Stimulated activated CD4-positive, alpha-beta T cell treated with anti-CD3 and anti-CD28 coated beads, Interleukin-15, amount 100 ng/mL, for 24 hours (primary cell): ENCODE measurements at places on chromosomes 6 and 20.

GRCh38 chr20:50229156-50229607 is 38.6 kb downstream of the CEBPB start:
- no peak for DNase-seq

GRCh38 chr20:32289661-32290431 is 12.4 kb downstream of the KIF3B start:
- no peak for DNase-seq

GRCh38 chr20:20214757-20215275 is 153.1 kb upstream of the INSM1 start:
- DNase-seq: no peak

DNA sequence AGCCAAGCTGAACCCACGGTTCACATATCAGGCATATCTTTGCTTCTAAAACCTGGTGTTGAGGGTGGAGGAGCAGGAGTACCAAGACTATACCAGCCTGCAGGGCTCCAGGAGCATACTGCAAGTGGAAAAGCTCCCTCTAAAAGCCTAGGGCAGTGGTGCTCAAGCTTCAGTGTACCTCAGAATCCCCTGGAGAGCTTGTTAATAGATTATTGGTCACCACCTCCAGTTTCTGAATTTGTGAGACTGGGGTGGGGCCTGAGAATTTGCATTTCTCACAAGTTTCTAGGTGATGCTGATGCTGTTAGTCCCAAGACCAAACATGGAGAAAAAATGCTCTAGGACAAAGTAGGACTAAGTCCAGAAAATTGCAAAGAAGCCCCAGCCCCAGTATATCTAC is 65.4 kb downstream of the FILIP1 start:
- DNase-seq: no peak

GRCh38 chr6:93703431-93703830 is 284.1 kb upstream of the EPHA7 start:
- DNase-seq: no peak

- DNase-seq: no peak
These were observed 163.6 kb downstream of the LY86 start for GRCh38 chr6:6752129-6752528.

- DNase-seq: no peak
These were observed 51.7 kb downstream of the DTD1 start for GRCh38 chr20:18639501-18639979.

DNA sequence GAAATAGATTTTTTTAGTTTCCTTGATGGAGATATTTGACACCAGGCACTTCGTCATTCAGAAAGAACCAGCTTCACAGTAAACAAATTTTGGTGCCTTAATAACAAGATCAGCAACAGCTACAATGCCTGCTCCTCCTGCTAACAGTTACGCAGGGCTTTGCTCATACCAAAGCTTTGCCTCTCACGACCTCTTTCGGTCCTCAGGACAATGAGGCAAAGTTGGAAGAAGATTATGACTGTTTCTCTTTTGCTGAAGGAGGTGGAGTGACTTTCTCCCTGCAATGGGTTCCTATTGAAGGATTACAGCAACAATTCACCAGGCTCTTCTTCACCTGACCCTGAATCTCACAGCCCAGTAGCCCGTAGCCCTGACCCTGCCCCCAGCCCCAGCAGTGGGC is 440.1 kb downstream of the PREX1 start:
- DNase-seq: no peak

GRCh38 chr20:58233393-58233792 is 4.9 kb upstream of the ANKRD60 start:
- no peak for DNase-seq

GRCh38 chr6:7909323-7910276 is 988 bp downstream of the TXNDC5 start:
- peak; percentile 79 for DNase-seq

DNA sequence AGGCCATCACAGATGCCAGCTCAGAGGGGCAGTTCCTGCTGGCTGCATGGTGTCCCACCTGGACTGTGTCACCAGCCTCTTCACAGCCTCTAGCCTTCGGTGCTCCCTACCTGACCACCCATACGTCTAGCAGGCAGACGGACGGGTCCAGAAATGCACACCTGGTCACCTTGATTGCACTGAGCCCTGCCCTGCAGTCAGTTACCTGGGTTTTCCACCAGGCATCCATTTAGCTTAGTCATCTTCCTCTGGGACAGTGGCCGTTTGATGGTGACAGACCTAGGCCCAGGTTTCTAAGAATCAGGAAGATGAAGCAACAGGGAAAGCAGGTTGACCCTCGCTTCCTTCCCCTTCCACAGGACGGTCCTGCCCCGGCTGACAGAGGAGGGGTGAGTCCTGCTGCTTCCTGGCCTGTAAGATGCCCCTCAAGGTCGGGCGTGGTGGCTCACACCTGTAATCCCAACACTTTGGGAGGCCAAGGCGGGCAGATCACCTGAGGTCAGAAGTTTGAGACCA is 9.8 kb upstream of the BPI start:
- DNase-seq: no peak

DNA sequence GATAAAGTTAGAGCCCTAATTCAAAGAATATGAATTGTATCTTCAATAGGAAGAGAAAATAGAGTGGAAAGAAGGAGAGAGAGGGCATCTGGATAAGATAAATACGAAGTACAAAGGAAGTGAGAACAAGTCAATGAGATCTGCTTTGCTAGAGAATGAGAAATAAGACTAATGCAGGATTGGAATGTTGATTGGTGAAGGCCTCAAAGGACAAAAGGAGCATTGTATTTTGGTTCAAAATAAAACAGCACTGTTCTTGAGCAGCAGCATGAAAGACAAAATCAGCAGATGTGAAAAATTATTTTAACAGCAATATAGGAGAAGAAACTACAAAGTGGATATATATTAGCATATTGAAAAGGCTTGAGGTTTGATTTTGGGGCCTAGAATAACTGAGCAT is 5.1 kb upstream of the TMEM244 start:
- DNase-seq: no peak

- no peak for DNase-seq
These were observed 14.2 kb downstream of the ARID1B start for GRCh38 chr6:156791320-156791850.

DNA sequence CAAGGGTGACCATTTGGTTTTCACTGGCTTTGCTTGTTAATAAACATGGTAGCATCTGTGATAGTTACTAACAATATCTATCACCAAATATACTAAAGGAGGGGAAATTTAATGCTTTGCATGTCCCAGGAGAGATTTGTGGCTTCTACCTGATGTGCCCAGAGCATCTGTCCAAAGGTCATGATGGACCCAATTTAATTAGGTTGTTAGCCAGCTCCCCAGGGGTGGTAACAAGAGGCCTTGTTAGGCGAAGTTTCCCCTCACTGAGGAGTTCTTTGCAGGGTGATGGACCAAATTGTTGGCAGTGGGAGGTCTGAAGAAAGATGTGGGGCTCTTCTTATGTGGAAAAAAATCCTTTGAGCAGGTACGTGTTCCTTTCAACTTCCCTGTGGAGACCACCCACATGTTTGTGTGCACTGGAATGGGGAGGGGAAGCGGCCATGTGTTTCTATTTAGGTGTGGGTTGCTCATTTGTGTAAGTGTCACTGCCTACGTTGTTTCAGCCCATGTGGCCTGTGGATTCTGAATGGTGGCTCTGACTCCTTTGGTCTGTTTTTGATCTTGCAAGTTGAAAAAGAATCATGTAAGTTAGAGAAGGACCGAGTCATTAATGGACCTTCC is 137.6 kb downstream of the CLIC5 start:
- DNase-seq: no peak

DNA sequence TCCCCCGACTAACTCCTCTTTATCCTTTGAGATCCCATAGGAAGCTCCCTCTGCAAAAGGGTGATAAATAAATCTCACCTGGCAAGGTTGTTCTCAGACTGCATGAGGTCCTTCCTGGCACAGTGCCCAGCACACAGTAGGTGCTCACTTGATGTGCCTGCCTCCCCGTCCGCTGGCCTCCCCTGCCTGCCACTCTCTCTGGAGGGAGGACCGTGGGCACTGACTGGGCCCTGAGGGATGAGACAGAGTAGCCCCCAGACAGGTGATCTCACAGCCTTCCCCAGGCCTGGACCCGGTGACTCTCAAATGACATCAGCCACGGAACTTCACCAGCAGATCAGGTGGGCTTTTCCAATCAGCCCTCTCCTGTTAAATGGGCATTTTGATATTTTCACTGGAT is 57.4 kb downstream of the CHMP4B start:
- DNase-seq: no peak

DNA sequence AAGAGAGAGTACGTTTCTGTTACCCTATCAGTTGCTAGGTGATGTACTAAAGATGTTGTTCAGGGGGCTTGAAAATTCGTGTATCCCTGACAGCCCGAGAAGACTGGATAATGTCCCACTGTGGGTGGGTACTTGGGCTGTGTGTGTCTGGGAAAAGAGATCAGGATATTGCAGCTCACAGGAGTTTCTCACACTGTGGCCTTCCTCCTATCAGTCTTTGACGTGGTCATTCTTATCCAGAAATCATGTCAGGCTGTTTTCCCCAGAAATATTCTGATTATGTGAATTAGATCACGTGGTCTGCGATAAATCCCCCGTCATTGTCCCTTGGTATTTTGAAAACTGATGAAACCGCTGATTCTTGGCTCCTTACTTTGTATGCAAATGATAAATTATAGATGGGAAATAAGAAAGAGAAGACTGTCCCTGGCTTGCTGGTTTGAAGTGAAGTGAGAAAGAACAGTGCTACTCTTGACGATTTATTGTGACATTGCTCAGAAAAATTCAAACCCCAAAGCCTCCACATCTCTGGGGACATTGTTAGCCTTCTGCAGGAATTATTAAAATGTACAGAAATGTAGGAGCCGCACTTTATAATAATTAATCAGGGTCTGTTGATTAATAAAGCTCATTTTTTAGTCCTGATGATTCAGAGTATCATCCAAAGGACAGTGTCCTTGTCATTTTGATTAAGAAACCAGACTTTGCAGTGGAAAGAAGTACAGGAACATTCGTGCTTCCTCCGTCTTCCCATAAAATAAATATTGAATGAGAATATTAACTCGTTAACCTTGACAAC is 167.5 kb upstream of the TSHZ2 start:
- no peak for DNase-seq

DNA sequence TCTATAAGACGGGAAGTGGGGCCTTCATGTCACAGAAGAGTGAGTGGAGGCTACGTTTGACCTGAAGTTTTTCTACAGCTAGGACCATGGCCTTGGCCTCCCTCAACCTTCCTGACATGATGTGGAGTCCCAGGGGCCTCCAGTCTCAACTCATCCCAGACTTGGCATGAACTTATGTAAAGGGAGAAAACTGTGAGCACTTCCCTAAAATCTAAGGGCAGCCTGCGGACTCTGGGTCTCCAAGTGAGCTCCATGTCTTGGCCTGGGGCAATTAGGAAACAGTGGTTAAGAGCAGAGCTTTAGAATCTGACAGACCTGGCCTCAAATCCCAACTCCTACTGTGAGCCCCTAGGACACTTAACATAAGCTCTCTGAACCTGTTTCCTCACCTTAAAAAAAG is 182.5 kb downstream of the ZNF217 start:
- DNase-seq: no peak

GRCh38 chr20:53872561-53873229 is 197.7 kb downstream of the BCAS1 start:
- peak; percentile 47 for DNase-seq

DNA sequence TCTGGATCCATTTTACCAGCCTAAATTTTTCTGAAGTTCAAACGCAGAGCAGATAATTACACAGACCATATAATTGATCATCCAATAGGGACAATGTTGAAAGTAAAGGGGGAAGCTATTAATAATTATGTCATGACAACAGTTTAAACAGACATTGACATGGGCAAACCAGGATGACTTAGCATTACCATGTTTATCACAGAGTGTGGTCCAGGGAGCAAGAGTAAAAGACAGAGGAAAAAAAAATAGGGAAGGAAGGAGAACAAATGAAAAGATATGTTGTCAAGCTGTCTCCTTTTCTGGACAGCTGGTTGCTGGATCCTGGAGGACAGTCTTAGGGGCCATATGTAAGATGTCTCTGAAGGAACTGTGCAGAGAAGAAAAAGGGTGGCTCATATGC is 69.4 kb upstream of the FBXL4 start:
- DNase-seq: no peak

DNA sequence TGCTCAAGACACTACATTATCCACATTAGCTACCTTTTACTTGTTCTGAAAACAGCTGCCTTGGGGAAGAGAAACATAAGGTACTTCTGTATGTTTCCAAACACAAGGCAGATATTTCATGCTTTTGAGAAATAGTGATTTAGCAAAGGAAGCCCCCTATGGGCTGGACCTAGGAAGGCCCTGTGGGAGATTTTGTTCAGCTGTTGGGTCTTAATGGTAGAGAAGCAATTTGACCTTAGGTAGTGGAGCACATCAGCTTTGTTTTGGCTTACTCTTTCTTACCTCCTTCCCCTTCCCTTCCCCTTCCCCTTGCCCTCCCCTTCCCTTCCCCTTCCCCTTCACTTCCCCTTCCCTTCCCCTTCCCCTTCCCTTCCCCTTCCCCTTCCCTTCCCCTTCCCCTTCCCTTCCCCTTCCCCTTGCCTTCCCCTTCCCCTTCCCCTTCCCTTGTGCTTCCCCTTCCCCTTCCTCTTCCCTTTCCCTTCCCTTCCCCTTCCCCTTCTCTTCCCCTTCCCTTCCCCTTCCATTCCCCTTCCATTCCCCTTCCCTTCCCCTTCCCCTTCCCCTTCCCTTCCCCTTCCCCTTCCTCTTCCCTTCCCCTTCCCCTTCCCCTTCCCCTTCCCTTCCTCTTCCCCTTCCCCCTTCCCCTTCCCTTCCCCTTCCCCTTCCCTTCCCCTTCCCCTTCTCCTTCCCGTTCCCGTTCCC is 84.6 kb downstream of the ANKS1A start:
- DNase-seq: no peak

DNA sequence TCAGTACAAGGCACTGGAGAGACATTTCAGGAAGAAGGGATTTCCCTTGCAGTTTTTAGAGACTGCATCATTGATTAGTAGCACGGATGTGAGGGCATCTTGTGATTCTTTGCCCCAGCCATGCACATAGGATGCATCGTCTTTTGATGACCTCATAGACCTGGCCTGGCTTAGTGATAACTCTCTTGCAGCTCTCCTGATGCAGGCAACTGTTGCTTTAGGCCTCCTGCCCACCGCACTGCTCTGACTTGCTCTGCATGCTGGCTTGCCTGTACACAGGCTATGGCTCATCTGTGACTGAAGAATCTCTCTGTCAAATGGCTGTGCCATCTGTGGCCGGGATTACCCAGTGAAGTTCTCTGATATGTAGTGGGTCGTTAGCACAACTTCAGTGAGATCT is 207.7 kb upstream of the PTCHD4 start:
- DNase-seq: no peak

GRCh38 chr6:41587131-41587879 is 41.1 kb downstream of the FOXP4 start:
- no peak for DNase-seq

DNA sequence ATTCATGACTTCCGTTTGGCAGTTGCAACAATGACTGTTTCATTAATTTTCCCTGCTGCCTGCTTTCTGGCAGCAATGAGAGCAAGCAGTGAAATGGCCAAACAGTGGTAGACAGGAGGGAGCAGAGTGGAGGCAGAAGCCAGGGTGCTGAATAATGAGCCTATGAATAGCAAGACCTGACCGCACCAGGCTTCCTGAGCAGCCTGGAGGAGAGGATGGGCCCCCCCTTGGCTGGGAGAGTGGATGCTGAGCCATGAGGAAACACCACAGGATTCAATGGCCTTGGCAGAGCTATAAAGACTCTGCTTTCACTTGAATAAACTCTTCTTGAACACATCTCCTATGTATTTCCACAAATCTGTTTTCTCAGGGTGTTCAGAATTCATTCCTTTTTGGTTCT is 68.1 kb upstream of the SNRPB2 start:
- DNase-seq: no peak
